ENCODE measurements at places on chromosomes 12 and 14.

DNA sequence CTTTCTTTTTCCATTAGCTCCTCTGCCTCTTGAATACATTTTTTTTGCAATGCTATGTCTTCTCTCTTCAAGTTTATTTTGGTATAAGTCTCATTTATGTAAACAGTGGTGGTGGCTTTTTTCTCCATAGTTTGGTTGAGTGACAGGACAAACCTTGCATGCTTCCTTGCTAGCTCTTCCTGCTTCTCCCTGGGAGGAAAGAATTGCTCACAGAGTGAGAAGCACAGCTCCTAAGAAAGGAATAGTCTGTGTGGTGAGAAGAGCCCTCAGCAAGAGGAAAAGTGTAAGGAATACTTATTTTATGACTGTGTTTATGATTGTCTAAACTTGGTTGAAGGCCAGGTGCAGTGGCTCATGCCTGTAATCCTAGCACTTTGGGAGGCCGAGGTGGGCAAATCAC lies 11.5 kb downstream of the CCDC175 start:
- DNase-seq: no peak

DNA sequence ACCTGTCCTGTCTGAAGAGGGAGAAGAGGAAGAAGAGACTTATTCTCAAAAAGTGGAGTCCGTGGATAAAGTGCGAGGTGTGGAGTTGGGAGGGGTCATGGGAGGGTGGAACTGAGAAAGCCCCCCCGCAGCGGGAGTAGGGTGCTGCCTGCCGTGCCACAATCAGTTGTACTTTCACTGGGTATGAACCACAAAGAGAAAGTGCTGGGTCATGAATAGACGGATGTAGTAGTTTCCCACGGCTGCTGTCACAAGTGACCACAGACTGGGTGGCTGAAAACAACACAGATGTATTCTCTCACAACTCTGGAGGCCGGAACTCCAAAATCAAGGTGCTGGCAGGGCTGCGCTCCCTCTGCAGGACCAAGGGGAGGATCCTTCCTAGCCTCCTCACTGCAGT lies 5.5 kb downstream of the DNAH10 start:
- DNase-seq: no peak

DNA sequence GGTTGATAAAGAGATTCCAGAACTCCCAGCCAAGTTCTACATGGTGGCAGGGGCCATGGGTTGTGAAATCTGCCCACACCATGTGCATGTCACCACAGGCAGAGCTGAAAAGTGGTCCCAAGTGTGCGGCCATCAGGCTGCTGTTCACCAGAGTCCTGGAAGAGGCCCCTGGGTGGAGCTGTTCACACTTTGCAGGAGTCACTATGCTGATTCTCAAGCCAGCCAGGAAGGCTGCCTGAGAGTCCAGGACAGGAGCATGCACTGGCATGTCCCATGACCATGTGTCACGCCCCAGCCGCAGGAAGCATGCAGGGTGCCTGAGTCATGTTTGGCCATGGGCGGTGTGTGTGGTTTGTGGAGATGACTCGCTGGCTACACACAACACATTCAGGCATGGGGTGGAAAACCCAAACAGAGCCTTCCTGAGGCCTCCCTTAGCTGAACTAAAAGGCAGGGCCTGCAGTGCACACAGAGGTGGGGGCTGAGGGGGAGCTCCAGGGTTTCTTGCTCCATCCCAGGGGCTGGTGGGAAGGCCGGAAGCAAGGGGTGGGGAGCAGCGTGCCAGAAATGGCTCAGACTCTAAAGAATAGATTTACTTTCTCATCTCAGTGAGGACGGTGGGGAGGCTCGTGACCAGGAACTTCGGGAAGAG lies 19.4 kb downstream of the ABCB9 start:
- peak; percentile 98 for DNase-seq

DNA sequence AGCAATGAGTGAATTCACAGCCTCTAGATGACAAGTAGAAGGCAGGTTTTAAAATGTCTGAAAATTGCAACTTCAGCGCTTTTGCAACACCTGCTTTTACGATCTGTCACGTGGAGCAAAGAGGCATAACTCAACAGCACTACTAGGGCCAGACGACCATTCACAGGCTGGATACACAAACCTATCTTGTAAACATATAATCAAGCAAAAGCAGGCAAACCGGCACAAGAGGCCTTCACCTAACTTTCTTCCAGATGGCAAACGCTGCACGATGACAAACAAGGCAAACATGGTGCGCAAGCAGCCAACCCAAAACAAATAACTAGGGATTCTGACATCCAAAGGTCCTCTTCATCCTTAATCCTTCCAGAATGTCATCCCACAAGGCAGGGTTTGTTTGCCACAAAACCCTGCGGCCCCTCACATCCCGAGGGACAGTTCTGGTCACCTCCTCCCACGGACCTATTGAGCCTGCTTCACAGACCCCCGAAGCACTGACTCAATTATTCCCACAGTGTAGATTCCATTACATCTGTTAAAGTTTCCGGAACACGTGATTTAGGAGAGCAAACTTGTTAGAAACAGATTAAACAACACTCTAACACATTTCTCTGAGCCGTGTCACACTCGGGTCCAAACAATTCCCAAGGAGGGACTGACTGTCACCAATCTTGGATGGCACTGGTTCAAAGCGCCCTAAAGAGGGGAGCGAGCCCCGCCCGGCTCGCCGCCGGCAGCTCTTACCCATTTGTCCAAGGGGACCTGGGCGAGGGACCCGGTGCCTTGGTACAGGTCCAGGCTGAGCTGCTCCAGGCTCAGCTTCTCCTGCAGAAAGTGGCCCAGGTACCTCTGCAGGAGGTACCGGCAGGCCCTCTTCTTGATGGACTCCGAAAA lies 823 bp downstream of the ATG2B start:
- peak; percentile 46 for DNase-seq

GRCh38 chr12:47570151-47570550 lies 135.7 kb downstream of the RPAP3 start:
- no peak for DNase-seq

GRCh38 chr14:58078471-58078870 lies 73.5 kb downstream of the ARMH4 start:
- DNase-seq: no peak

DNA sequence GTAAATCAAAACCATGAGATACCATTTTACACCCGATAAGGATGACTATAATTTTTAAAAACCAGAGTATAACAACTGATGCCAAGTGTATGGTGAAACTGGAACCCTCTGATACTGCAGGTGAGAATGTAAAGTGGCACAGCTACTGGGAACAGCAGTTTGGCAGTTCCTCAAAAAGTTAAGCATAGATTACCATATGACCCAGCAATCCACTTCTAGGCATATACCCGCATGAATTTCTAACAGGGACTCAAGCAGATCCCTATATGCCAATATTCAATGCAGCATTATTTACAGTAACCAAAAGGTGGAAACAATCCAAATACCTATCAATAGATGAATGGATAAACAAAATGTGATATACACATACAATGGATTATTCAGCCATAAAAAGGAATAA lies 57.4 kb downstream of the BAZ1A start:
- no peak for DNase-seq

DNA sequence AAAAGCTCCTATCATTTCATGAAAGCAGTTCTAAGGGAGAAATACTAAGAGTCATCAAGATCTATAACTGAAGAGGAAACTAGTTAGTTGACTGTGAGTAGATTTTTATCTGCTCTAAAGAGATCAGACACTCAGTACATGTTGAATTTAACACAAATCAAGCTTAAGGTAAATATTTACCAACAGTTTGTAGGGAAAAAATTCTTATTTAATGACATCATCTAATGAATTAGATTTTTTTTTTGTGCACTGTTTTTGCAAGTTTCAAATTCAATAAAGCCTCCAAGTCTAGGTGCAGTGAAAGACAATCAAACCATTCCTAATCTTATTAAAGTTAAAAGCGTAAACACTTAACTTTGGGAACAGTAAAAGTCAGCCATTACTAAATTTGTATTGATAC lies 93.0 kb upstream of the PRKD1 start:
- DNase-seq: no peak

- DNase-seq: no peak
Measured at GRCh38 chr14:81331229-81332021, 68.7 kb downstream of the STON2 start.

DNA sequence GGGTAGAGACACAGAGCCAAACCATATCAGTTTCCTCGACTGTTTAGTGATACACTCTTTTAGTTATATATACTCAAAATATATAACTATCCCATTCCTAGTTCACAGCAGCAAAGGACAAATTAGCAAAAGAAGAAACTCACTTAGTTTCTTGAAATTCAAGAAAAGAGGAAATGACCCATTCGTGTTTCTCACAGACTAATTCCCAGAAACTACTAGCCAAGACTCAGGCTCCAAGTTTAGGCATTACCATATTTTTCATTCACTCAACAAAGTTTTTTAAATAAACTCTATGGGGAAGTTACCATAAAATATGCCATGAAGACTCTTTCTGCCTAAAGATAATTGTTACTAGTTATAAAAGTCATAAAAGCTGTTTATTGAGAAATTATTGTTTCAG lies 152.3 kb upstream of the DAAM1 start:
- no peak for DNase-seq

- DNase-seq: no peak
Measured at GRCh38 chr14:85619851-85620250, 89.9 kb downstream of the FLRT2 start.

DNA sequence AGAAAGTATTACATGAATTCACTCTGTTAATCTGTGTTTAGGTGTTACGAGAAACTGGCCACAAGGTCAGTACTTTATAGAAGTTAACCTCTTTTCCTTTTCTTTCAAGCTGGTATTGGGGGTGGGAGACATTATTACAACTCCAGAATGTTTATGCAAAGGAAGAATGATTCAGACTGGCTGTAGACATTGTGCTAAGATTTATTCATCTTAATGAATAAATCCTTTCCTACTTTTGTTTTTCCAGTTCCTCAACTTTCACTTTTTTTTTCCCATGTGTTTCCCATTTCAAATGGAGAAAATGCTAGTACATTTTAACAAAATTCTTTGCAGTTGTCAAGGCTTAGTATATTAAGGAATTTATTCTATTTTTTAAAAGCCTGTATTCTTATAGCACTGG lies 1.3 kb downstream of the OTOGL start:
- no peak for DNase-seq

- no peak for DNase-seq
Measured at GRCh38 chr12:47999816-48000215, 4.5 kb downstream of the COL2A1 start.

GRCh38 chr12:55974308-55974730 lies 441 bp downstream of the RAB5B start:
- DNase-seq: peak; percentile 72

- DNase-seq: no peak
Measured at GRCh38 chr14:64329149-64329548, 35.0 kb upstream of the ESR2 start.

GRCh38 chr14:74504874-74505720 lies 11.5 kb downstream of the ISCA2 start:
- DNase-seq: no peak

DNA sequence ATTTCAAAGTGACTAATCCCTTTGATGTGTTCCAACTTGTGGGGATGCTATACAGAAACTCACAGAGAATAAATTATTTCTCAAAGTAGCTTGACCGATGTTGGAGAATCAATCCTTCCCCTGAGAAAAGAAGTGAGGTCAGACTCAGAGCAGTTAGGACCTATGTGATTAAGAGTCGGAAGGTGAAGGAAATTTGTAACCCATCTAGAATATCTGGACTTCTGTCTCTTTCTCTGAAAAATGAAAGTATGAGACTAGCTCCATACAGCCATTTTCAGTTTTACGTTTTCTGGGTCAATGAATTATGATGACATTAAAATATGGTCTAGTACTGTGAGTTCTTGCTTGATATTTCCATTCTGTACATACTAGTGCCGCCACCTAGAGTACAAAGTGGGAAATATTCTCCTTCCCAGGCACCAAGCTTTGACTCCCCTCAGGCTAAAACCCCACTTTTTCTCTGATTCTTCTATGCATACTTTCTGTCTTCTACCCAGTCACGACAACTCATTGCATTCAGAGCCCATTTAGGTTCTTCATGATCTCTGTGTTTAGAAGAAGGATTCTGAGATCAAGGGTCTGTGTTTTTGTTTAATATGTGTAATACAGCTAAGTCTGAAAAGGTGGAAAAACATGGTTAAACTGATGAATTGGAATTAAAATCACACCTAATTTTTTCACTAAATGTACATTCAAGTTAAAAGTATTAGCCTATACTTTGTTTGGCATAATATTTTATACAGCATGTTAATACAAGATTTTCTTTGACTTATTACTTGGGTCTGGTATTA lies 6.9 kb upstream of the NTS start:
- peak; percentile 49 for DNase-seq

DNA sequence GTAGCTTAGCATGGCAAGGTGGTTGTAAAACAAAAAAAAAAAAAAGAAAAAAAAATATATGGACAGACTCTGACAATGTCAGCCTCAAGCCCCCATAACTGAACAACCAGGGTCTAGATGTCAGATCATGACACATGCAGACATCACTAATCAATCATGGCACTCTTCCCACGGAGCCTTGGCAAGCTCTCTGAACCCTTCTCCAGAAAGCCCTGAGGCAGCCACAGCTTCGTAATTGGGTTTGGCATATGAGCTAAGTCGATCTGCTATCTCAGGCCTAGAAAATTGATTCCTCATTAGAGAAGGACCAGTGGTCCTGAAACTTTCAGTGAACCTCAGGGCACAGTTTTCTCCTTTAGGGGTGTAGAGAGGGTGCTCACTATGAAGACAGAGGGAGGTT lies 112.2 kb downstream of the GPR135 start:
- DNase-seq: no peak

GRCh38 chr12:74539765-74540526 lies 2.3 kb downstream of the ATXN7L3B start:
- no peak for DNase-seq

GRCh38 chr12:81727391-81727790 lies 31.8 kb downstream of the PPFIA2 start:
- DNase-seq: no peak

GRCh38 chr12:39831587-39832315 lies 212.1 kb upstream of the ABCD2 start:
- no peak for DNase-seq

DNA sequence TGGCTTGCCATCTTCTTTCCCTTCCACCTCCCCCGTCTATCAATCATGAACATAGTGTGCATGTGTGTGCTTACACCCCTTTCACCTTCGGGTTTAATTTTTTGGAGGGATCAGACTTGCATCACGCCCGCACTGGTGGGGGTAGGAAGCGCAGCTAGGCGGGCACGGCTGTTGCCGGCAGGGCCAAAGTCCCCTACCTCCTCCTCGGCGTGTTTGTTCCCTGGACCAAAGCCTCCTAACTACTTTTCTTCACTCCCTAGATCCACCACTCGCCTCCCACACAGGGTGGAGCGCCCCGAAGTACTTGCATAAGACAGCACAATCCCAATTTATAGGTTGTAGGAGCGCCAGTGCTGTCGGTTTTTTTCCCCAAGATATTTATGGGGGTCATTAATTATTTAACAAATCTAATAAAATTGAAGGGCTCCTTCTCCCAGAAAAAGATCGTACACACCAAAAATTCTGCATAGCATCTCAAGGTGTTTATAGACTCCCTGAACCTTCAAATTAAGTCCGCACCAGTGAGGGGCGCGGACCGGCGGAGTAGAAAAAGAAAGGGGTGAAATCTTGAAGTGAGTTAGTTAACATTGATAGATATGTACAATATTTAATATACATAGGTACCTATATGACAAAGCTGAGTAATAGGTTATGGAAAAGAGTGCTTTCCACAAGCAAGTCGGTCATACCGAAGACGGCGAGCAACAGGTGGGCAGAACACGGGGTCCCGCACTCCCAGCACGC lies 717 bp downstream of the PKP2 start:
- no peak for DNase-seq
